ENCODE measurements at places on chromosomes 7 and 10.

DNA sequence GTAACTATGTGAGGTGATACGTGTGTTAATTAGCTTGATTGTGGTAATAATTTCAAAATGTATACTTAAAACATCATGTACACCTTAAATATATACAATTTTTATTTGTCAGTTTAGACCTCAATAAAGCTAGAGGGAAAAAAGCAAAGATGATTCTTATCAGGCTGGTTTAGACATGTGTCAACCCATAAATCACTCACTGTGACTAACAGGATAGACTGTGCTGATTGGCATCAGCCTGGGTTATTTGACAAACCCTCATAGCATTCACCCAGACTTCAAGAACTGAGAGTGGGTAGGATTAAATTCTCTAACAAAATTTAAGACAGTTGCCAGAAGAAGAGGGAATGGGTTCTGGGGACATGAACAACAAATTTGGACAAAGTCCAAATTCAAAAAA, 73.8 kb upstream of the TMEM140 start:
- DNase-seq: no peak

GRCh38 chr10:110241407-110241806, 34.0 kb downstream of the MXI1 start:
- peak; percentile 38 for DNase-seq

DNA sequence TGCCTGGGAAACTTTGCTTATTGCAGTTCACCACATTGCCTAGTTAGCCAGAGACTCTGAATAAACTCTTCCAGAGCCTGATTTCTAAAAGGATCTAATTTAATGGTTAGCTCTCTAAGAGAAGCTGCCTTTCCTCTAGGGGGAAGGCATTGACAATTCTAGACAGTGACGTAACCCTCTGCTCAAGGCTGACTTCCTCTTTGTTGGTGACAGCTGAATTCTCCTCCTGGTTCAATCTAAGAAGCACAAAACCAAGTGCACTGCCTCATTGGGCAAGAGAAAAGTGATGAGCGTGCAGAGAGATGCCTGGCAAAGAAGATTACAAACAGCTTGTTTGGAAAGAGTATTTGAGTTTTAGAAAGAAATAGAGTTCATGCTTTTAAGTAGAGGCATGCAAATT, 102.7 kb downstream of the MACC1 start:
- DNase-seq: peak; percentile 75

- DNase-seq: peak; percentile 72
These were observed 17.5 kb downstream of the HKDC1 start for GRCh38 chr10:69237528-69238159.

- no peak for DNase-seq
These were observed 137.4 kb upstream of the TCERG1L start for GRCh38 chr10:131448883-131449282.

DNA sequence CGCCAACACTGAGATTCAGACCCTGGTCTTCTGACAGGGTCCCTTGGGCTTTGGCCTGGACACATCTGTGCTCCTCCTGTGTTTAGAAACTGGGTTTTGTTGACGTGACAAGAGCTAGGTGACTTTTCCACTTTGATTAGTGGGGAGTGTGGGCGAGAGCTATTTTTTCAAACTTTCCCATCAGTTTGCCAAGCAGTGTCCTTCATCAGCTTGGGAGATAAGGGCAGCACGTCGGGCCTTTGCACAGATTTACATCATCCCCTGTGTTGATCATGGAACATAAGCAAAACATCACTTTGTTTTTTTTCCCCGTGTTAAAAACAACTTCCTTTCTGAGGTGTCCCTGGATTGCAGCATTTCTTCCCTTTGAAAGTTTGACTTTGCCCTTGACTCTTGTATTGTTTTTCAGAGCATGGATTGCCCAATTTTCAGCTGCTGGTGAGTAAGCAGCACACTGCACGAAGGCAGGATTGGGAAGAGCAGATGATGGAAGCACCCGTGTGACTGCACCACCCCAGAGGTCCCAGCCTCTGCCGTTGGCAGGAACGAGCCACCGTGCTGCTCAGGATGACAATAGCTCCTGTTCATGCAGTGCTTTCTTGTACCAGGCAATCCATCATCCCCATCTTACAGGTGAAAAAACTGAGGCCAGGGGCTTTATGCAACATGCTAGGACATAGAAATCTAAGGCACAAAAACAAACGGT, 6.4 kb upstream of the IGFBP1 start:
- no peak for DNase-seq

- DNase-seq: no peak
These were observed 50.2 kb downstream of the COL17A1 start for GRCh38 chr10:104035194-104036068.

DNA sequence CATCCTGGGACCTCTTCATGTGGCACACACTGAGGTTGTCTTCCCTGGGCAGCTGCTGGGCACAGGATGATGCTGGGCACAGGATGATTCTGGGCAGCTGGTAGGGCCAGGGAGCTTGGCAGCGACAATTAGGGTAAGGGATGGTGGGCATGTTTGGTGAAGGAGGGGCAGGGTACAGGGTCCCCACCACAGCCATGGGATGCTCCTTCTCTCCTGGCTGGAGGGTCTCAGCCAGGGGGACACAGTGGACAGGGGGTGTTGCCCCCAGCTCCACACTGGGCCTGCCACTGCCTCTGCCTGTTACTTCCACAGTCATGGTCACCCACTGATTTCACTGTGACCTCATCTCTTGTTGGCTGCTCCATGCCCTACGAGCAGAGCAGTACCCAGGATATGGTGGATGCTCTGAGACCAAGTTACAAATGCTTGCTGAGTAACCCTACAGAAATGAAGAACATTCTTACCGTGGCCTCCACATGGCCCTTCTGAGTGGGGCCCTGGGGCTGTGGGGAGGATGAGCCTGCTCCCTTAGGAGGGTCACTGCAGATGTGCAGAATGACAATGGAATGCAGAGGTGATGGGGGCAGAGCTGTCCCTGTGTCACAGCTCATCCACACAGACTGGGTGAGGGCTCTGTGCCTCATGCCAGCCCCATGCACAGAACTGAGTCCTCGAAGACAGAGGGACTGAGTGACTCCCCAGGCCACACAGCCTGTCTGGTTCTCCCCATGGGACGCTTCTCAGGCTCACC, 28.4 kb upstream of the RET start:
- no peak for DNase-seq

DNA sequence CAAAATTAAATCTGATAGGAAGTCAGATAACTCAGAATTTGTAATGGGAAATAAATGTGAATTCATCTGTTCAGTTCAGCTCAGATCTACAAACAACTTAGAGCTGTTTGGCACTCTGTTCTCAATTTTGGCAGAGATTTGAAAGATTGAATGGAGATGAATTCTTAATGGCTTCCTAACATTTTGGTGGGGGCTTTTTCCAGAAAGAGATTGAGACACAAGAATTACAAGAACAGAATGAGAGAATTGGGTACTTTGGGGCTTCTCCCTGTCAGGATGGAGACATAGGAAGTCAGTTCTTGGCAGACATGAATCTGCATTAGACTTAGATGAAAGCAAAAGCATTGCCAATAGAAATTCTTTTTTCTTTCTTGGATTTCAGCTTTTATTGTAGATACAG, 39.0 kb upstream of the PTPRZ1 start:
- DNase-seq: no peak

Data from MM.1S (cell line).